ENCODE measurements at places on chromosomes 4 and X.
A peak's percentile ranks its signal among the peaks of the same experiment; 100 is the strongest.

GRCh38 chrX:132689612-132690563 lies 201.1 kb upstream of the MBNL3 start:
- no peak for DNase-seq

- DNase-seq, result peak; percentile 78
Observed at GRCh38 chrX:8731559-8732395, at the start of gene ANOS1. Gene ANOS1, minus strand, starts transcription at chrX:8732137. Its CDS starts 101 bp downstream, at chrX:8732036.

- DNase-seq, result no peak
Observed at GRCh38 chrX:74179071-74179470, 124.9 kb upstream of the ZCCHC13 start.

DNA sequence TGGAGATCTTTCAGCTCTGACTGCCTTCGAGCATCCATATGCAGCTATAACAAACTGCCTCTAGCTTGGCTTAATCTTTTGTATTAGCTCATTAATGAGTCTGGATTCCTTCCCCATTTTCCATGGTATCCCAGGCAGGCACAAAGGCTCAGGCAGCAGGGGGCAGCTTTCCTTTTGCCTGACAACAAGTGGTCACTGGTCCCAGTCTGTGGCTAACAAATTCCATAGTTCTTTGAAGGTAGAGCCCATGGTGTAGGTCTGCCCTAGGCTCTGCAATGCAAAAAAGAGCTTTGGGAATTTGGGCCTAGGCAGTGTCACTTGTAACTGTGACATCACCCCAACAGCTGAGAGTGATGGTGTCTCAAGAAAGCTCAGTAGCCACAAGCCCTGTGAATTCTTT lies 234.4 kb upstream of the GPC4 start:
- peak; percentile 63 for DNase-seq

GRCh38 chr4:87916626-87917025 lies 58.9 kb upstream of the SPP1 start:
- no peak for DNase-seq

DNA sequence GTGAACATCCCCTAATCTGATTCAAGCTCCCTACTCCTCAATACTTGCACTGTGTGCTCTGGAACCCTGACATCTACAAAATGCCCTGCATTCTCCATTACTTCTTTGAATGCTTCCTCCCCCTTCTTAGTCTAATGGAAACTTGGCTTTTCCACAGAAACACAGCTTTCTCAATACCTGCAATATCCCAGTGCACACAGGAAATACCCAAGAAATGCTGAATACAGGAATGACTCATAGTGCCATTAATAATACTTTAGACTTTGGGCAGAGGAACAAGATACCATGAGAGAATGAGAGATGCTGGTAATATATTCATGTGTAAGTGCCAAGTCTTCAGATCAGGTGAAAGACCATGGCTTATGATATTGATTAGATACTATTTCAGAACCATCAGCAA lies 5.6 kb downstream of the QRFPR start:
- no peak for DNase-seq

Measured in WTC11 (cell line).